CMK (cell line): ENCODE measurements at places on chromosomes 7 and 10.

DNA sequence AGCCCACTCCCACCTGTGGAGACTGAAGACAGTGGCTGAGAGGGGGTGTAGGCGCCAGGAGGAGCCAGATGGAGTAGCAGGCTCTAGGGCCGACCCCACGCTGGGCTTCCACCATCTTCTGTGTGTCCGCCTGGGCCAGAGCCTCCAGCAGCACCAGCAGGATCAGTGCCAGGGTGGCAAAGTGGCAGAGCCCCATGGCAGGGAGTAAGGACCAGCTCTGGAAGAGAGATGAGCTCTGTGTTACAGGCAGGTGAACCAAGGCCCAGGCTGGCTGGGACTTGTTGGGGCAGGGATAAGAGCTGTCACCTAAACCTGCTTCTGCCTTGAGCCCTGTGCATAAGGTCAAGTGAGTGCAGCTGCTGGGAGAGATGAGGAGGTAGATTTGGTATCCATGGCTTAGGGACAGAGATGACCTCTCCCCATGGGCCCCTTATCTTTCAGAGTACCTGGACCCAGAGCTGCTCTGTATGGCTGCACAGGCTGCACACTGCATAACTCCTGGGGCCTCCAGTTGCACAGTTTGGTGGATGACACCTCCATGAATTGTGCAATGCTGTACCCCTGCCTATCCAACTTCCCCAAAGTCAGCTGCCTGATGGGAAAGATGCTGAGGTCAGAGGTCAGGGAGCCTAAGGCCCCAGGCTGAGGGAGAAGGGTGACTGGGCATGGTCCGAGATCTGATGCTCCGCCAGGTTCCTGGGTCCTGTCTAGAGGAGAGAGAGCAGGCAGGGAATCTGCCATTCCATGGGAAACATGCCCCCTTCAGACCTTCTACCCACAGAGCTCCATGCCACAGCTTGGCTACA, 7.4 kb upstream of the SAMD8 start:
- no peak for DNase-seq

GRCh38 chr10:101145750-101146391, 14.8 kb downstream of the TLX1 start:
- DNase-seq, result no peak

DNA sequence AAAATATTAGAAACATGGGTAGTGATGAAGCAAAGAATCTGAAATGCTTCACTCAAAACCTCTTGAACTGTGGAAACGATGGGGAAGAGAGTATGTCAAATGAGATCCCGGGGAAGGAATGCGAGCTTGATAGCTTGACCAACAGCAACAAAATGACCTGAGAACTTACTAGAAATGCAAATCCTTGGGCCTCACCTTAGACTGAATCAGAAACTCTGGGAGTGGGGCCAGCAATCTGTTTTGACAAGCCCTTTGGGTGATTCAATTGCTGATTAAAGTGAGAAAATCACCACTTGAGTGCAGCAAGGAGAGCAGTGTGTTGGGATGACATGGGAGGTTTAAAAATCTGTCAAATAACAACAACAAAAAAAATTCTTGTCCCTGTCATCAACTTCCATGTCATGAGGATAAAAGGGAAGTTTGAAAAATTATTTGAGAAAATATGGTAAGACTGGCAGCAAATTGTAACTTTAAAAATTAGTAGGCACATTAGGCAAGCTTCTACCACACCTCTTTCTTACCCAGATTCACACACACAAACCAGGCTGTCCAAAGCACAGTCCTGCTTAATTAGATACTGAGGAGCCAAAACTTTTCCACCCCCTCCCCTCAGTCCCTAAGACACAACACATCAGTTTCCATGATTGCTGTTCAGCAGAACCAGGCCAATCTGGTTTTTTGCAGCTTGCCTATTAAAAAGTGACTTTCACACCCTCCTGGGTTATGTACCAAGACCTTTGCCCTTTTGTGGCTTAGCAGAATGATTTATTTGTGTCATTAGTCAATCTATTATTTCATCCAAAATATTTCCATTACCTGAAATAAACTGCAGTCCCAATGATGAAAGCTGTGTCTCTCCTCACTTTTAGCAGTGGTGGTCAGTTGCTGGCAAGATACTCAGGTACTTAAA, 15.6 kb downstream of the CALCR start:
- DNase-seq, result no peak

DNA sequence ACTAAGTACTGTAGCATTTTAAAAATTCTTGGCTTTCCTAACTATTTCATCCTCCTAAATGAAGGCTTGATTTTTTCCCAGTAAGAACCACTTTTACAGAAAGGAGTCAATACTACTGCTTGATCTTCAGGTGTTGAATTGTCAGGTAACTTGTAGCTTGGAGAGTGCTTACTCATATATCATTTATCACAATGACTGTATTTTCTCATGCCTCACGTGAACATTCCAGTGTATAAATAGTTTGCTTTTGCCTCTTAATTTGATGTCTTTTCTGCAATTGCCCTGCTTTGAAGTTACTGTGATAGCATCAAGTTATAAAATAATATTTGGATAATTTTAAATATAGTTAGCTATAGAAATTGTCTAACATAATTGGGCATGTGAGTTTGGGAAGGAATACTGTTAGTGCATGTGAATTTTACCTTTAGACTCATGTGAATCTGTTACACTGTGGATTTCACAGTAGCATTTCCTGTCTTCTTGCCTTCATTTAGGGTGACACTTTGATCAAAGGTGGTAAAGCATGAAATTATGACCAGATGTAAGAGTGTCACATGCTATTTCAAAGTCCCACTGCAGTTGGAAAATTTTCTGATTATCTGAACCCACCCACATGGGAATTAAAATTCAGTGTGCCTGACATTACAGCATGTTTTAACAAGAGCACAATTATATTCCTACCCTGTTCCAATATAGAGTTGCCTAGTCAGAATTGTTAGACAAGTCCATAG, 962.8 kb downstream of the DNAJB9 start:
- DNase-seq, result no peak

GRCh38 chr7:44633254-44634186, 27.1 kb downstream of the OGDH start:
- DNase-seq, result no peak

- DNase-seq, result no peak
These were observed 93.4 kb downstream of the FAM107B start for GRCh38 chr10:14681305-14681704.

DNA sequence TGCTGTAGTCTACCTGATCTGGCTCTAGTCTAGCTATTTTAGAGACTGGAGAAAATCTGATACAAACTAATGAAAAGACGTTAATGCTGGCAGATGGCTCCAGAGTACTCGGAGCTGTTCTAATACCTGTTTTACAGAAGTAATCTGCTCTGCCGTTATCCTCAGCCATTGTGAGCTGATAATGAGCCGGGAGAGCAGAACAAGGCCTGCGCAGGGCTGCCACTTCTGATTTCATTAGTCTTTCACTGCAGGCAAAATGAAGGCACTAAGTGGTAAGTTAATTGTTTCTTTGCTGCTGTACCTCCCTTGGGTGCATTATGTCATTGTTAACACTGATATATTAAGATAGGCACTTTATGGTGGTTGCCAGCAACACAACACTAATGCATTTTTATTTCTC, 456.4 kb upstream of the PFKP start:
- no peak for DNase-seq

- DNase-seq, result no peak
These were observed 10.1 kb downstream of the TEX36 start for GRCh38 chr10:125672884-125673283.
